ENCODE measurements at places on chromosomes 11 and 22.
A peak's percentile ranks its signal among the peaks of the same experiment; 100 is the strongest.

- DNase-seq: no peak
Observed at GRCh38 chr22:23137905-23138561, 3.8 kb downstream of the RSPH14 start.

GRCh38 chr22:35905894-35906293 is 122.7 kb downstream of the RBFOX2 start:
- no peak for DNase-seq

DNA sequence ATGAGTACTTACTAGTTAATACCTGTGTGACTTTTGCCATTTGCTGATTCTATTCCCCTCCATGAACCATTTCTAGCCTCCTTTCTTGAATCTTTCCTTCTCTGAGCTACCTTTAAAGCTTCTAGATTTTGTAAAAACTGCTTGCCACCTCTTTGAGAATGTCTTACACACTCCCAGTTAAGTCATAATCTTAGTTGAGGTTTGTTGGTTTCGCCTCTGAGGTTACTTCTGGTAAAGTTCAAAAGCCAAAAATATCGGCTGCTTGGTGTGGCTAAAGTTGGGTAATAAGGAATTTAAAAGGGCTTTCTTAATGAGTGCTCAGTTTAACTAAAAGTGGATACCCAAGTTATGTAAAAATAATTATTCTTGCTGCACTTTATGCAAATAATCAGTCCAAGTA is 10.4 kb upstream of the GLYAT start:
- DNase-seq: no peak

- DNase-seq: no peak
Observed at GRCh38 chr22:38569181-38569971, 607 bp downstream of the DMC1 start.

DNA sequence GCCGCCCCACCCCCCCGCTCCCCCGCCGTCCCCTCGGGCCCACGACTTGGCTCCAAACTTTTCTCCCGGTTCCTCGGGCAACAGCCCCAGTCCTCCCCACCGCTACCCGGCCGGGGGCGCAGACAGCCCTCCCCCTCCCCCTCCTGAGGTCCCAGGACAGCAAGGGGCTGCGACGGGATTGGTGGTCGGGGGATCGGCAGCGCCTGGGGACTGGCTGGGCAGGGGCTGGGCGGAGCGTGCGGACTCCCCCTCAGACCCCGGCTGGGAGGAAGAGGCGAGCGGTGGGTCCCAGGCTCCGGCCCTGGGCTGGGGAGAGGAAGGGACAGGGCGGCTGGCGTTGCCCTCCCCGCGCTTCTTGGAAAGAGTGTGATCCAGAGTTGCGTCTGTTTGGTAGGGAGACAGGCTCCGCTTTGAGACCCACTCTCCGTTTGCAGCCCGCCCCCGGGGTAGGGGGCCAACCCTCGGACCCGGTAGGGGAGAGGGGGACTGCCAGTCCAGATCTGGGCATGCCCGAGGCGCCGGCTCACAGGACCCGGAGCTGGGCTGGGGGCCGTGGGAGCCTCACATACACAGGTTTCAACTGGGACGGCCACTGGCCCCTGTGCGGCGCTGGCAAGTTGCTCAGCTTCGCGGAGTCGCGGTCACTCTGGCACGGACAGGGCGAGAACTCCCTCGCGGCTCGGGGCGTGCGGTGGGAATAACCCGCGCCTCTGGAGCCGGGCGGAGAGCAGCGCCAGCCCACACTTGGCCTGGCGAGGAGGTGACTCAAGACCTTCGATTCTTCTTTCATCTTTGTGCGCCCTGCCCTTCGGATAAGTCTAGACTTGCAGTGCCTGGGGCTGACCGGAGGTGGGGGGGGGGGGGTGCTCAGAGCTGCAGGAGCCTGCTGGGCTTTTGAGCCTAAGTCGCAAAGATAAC is 999 bp downstream of the TSKU start:
- no peak for DNase-seq

DNA sequence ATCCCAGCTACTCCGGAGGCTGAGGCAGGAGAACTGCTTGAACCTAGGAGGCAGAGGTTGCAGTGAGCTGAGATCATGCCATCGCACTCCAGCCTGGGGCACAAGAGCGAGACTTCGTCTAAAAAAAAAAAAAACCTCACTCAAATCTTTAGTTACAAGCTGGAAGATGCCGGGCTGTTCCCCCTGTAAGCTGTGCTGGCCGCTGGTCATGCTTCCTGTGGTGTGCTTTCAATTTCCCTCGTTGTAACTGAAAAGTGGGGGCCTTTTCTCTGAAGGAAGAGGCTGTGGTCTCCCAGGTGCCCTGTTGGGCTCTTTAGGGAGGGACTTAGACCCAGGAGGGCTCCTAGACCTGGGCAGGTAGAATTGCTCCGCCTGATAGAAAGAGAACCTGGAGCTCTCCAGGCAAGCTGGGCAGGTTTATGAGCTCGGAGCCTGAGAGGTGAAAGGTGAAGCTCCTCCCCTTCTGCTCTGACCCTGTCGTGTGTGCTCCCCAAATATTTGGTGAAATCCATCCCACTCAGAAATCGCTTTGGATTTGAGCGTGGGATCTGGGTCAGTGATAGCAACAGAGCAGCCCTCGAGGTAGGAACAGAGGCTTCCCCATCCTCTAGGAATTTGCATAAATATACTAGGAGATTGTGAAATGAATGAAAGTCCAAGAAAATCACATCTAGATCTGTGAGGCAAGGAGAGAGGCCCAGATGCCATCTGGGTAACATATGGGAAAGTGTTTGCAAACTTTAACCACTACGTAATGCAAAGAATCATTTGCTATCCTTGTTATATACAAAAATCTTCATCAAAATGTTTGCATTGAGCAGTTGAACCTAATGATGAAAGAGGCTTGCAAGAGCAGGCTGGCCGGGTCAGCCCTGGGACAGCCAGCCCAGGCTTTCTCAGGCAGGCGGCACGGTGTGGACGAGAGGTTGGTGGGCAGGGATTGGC is 154.3 kb downstream of the FBXO7 start:
- no peak for DNase-seq

DNA sequence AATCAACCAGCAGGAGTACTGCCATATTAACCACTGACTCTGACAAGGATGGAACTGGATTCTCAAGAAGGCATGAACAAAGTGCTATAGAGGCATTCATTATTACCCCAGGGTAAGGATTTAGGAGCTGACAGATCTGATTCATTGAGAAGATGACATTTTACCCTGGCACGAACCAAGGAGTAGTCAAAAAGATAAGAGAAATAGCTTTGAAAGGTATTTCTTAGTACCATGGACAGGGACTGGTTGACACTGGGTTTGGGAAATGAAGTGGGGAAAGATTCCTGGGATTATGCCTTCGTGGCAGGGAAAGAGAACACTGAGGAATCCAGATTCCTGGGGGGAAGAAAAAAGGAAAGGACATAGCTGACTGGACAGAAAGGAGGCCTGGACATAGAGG is 5.1 kb upstream of the SAAL1 start:
- no peak for DNase-seq

- DNase-seq: no peak
Observed at GRCh38 chr11:44319170-44319551, 9.2 kb upstream of the ALX4 start.

DNA sequence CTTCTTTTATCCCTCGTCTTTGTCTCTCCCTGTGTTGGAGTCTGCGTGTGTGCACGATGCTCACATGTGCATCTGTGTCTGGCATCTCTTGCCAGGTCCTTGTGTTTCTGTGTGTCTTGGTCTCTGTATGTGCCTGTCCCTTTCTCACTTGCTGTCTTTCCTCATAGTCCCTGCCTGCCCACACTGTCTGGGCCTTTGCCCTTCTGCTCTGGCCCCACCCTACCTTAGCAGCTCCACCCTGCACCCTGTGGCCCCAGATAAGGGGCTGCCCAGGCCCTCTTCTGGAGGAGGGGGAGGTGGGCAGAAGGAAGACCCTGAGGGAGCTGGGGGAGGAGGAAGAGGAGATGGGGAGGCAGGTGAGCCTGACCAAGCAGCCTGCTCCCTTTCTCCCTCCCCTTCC is 2.8 kb downstream of the EHBP1L1 start:
- no peak for DNase-seq

GRCh38 chr11:64742889-64743590 is 902 bp downstream of the RASGRP2 start:
- peak; percentile 71 for DNase-seq

DNA sequence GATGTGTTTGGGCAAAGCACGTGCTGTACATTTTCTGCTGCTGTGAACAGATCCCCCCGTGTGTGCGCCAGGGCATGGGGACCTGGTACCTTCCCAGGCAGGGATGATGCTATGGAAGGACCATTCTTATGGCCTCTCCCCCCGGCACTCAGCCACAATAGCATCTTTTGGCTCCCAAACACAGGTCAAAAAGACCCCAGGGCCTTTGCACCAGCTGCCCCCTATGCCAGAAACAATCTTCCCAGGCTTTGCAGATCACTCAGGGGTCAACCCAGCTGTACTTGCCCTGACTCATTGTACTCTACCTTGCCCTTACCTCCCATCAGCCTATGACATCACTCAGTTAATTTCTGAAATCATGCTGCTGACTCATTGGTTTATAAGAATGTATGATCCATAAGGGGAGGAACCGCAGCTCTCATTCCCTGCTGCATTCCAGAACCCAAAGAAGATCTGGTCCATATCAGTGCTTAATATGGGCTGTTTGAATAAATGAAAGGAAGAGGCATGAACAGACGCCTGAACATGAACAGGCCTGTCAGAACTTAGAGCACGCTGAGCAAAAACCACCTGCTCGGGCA is 100.7 kb downstream of the CELSR1 start:
- no peak for DNase-seq

DNA sequence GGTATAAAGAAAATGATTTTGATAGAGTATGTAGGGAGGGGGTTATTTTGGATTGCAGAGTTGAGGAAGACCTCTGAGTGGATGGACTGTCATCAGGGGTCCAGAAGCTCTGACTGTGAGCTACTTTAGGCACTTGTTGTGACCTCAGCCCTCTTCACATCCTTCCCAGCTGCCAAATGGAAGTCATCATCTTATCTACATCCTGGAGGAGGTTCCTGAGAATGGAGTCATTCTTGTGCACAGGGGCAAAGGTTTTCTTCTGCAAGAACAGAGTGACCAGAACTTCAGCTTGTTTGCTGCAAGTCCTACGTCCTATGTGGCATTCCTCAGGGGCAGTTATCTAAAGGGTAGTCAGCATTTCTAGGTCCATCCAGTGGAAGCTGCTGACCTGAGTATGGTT is 393.8 kb downstream of the AASDHPPT start:
- DNase-seq: no peak

DNA sequence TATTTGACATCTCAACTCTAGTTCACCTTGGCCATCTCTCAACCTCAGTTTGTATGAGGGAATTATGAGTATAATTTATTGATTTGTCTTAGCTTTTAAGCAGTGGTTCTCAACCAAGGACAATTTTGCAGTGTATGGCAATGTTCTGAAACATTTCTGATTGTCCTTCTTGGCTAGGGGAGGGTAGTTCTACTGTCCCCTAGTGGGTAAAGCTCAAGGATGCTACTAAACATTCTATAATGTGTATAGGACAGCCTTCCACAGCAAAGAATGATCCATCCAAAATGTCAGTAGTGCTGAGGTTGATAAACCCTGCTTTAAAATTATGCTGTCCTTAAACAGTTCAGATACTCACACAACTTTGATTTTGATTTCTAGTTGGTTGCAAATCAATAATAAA is 78.1 kb upstream of the ALKBH3 start:
- no peak for DNase-seq

GRCh38 chr11:117002639-117003299 is 95.5 kb downstream of the SIK3 start:
- no peak for DNase-seq

DNA sequence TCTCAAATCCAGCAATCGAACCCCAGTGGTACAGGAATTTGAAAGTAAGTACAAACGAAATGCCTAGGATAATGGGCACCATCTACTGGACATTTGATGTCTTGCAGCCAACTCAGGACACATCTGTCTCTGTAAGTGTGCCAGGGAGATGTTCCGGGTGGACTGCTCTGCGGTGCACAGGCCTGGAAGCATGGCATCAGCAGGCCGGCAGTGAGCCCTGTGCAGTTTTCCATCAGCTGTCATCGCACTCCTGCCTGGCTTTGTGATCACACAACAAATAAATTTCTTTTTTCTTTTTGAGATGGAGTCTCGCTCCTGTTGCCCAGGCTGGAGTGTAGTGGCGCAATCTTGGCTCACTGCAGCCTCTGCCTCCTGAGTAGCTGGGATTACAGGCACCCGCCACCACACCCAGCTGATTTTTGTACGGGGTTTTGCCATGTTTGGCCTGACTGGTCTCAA is 71.0 kb downstream of the JAM3 start:
- peak; percentile 14 for DNase-seq

GRCh38 chr22:41479671-41480396 is 10.9 kb downstream of the ACO2 start:
- DNase-seq: no peak

Measured in activated CD4-positive, alpha-beta T cell treated with anti-CD3 and anti-CD28 coated beads for 4 hours (primary cell).